ENCODE measurements at places on chromosomes 7 and 10. TPM values are rescaled to one million over a fixed set of nuclear protein-coding genes. Genes with fewer than 3 reads are reported as not detected.

Gene ZNF804B
- total RNA-seq = not detected

Gene FFAR4
- total RNA-seq = not detected

Gene TUBB8
- not detected for total RNA-seq

Gene ZNF789
- 28.1 TPM for total RNA-seq

Gene CCL26
- not detected for total RNA-seq

Gene CCZ1
- 119 TPM for total RNA-seq

Gene MAGI2
- total RNA-seq = 0.10 TPM

All from activated CD4-positive, alpha-beta T cell treated with anti-CD3 and anti-CD28 coated beads, Interleukin-2, amount 10 ng/mL, durations not matched to agents 7 days and 5 days (primary cell).